ENCODE measurements at places on chromosomes 13 and 19. TPM values are rescaled to one million over a fixed set of nuclear protein-coding genes. Genes with fewer than 3 reads are reported as not detected.

Gene ADAMTSL5
- total RNA-seq, result not detected

GRCh38 chr13:110228936-110229904, 77.7 kb downstream of the COL4A1 start:
- no peak for DNase-seq

DNA sequence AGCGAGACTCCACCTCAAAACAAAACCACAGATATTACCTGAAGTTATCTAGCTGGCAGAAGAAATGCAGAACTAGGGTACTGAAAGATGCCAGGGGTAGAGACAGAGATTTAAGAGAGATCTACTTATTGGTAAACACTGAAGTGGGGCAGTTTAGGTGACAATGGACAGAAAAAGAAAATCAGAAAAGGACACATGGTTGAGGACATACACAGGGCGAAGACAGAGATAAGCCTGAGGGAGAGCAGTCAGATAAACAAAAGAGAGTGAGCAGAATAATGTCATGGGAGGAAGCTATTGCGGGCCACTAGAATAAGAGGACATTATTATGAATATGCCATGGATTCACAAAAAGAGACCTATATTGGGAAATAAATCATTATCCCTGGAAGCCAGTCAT, 3.3 kb downstream of the NEK5 start:
- no peak for DNase-seq

DNA sequence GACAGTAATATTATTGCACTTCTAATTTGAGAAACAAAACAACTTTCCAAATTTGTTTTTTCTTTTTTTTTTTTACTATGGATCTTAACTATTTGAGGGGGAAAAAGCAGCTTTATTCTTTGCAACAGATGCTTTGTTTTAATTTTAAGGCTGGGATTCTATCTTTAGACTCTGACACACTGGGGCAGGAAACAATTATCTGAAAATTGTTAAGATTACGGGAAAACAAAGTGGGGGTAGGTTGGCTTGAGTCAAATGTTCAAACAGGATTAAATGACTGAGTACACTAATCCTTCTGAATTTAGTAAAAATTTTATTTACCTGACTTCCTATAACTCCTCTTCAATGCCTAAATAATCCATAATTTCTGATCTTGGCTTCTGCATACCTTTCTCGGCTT, 543.2 kb downstream of the SLITRK6 start:
- DNase-seq, result no peak

- no peak for DNase-seq
These were observed 76.2 kb downstream of the FOXO1 start for GRCh38 chr13:40590112-40590862.

DNA sequence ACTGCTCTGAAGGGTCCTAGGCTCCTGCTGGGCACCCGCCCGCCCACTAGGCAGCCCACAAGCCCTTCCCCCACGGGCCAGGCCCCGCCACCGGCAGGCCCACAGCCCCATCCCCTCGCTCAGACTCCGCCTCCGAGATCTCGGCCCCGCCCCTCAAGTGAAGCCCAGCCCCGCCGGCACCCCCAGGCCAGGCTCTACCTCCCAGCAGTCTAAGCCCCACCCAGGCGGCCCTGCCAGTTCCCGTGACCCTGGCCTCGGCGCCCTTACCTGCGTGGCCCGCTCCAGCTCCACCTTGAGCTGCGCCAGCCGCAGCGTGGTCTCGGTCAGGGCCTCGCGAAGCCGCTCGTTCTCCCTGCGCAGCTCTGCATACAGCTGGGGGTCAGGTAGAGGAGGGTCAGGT, 16.3 kb downstream of the EPS8L1 start:
- DNase-seq, result no peak

GRCh38 chr13:73449252-73449651, 390.4 kb downstream of the KLF5 start:
- no peak for DNase-seq

Gene ZNF470
- 13.7 TPM for total RNA-seq

DNA sequence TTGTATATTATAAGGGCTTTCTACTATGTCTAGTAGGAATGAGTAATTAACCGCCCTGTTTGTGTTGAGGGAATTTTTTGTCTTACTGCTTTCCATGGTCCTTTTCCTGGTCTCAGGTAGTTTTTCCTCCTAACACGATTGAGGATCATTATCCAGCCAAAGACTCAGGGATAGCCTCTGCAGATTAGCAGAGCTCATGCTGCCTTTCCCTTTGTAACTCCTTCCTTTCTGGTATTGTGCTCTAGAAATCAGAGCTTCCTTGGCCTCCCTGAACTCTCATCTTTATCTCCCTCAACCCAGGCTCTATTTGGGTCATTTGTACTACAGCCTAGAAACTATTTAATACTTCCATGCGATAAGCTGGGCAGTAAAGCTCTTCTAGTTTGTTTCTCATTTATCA, 142.1 kb downstream of the PDS5B start:
- no peak for DNase-seq

- DNase-seq, result no peak
These were observed 10.8 kb downstream of the F2RL3 start for GRCh38 chr19:16899566-16900075.

GRCh38 chr13:46006688-46007452, 45.7 kb downstream of the ZC3H13 start:
- no peak for DNase-seq

GRCh38 chr13:111537843-111538499, 217.5 kb downstream of the TEX29 start:
- no peak for DNase-seq

- no peak for DNase-seq
These were observed 17.2 kb upstream of the TIMM50 start for GRCh38 chr19:39463403-39463802.

GRCh38 chr19:1744822-1745563, 8.3 kb upstream of the ONECUT3 start:
- no peak for DNase-seq

Gene FFAR2
- total RNA-seq, result 0.16 TPM

GRCh38 chr13:93922063-93922855, 557.2 kb downstream of the DCT start:
- no peak for DNase-seq

Gene TNFRSF19
- total RNA-seq, result 18.6 TPM

- DNase-seq, result no peak
These were observed 1.1 kb downstream of the ZNF850 start for GRCh38 chr19:36771261-36772231.

GRCh38 chr19:39671739-39672363, 16.1 kb downstream of the LGALS16 start:
- DNase-seq, result no peak

Gene ZNF625
- 37.6 TPM for total RNA-seq

Gene KLK2
- not detected for total RNA-seq

DNA sequence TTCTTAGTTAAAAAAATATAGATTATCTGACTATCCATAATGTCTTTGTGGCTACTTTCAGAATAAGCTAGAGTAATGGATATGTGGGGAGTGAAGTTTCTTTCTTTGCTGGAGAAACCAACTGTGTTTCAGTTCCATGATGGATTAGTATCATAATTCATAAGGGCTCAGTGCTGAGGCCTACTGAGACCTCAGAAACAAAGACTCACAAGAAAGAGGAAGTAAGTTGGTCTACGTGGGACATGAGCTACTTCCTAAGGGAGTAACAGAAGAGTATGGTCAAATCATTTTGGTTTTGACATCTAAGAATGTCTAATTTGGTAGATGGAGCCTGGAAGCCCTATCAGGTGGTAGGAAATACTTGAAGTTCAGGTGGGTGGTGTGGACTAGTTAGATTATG, 99.0 kb upstream of the HTR2A start:
- DNase-seq, result no peak

GRCh38 chr13:30744681-30745077, 9.3 kb downstream of the ALOX5AP start:
- DNase-seq, result no peak

Gene ZFR2
- 6.2 TPM for total RNA-seq

- DNase-seq, result no peak
These were observed 192.8 kb downstream of the TM9SF2 start for GRCh38 chr13:99693852-99694611.

Gene ERICH6B
- not detected for total RNA-seq

DNA sequence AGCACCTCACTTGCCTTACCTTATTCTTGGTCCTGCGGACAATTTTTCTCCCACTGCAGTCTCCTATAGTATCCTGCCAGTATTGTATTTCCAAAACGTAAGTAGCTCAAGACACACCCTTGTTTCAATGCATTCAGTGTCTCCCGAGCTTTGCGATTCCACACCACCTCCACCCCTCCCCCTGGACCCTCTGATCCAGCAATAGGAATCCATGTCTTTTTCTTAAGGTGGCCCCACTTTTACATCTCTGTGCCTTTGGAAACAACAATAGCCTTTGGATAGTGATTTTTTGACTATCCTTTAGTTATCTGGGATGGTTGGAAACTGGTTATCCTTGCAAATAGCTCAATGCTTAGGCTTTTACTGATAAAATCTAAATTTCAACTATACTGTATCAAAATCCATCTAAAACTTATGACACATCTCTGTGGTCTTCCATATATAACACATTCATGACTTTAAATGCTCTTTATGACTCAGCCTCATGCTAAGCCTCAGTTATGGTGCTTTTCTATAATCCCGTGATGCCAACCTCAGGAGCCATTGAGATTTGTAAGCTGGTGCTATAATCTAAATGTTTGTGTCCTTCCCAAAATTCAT, 27.1 kb downstream of the FAM216B start:
- DNase-seq, result no peak

Gene GAS6
- 21.8 TPM for total RNA-seq
